Naive thymus-derived CD4-positive, alpha-beta T cell (primary cell): ENCODE measurements at places on chromosomes 6 and 20. TPM values are rescaled to one million over a fixed set of nuclear protein-coding genes. Genes with fewer than 3 reads are reported as not detected.

The FRS3 gene
- 5.1 and 6.4 TPM in 2 replicates for total RNA-seq

- no peak for DNase-seq
- no peaks in the 10 kb centered on the region for H3K27me3 ChIP-seq
- H3K4me1 ChIP-seq: peaks cover 12% of the 10 kb centered on the region
Measured at GRCh38 chr20:1302685-1303541, 26.0 kb downstream of the SDCBP2 start.

DNA sequence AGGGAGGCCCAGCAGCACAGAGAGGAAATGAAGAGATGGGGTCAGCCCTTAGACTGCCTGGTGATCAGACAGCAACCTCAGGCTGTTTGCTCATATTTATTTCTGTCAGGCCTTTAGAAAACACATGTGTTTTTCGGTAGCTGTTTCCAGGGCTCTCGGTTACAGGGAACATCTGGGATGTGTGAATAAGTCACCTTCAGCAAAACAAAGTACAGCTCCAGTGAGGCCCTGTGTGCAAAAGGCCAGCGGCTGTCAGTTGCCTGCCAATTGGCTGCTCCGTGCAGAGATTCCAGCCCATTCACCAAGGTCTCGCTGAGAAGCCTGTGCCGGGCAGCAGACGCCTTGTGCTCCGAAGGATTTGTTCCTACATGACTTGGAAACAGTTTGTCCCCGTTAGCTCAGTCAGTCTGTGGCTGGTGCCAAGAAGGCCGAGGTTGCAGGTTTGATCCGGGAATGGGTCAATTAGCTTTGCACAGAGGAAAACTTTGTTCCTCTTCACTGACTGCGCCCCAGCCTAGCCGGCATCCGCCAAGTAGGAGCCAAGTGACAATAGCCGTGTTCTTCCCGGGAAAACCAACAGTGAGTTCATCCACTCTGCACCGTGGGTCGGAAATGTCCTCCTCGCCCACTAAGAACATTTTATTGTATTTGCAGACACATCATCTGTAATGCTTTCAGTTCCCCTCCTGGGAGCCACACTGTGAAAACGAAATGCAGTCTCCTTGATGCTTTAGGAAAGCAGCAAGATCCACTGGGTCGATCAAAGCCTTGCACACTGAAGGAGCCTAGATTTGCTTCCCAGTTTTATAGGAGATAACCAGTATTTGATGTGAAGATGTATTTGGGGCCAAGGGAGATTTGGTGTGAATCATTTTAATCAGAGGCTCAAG lies 315.4 kb upstream of the CDYL start:
- H3K36me3 ChIP-seq: no peaks in the 10 kb centered on the region
- no peaks in the 10 kb centered on the region for H3K27me3 ChIP-seq

- DNase-seq: no peak
- no peak overlapping the region for H3K27ac ChIP-seq
- H3K4me3 ChIP-seq: no peak overlapping the region
- peaks cover 3% of the 10 kb centered on the region for H3K27me3 ChIP-seq
- H3K36me3 ChIP-seq: no peaks in the 10 kb centered on the region
- H3K4me1 ChIP-seq: no peaks in the 10 kb centered on the region
Measured at GRCh38 chr20:63060057-63060991, 53.6 kb upstream of the BHLHE23 start.

The EYA2 gene
- 0.16 TPM for total RNA-seq

GRCh38 chr6:154686162-154686561 lies 47.1 kb upstream of the SCAF8 start:
- H3K36me3 ChIP-seq: no peaks in the 10 kb centered on the region
- H3K4me1 ChIP-seq: no peaks in the 10 kb centered on the region
- H3K4me3 ChIP-seq: no peak overlapping the region
- H3K27ac ChIP-seq: no peak overlapping the region
- no peak for DNase-seq

DNA sequence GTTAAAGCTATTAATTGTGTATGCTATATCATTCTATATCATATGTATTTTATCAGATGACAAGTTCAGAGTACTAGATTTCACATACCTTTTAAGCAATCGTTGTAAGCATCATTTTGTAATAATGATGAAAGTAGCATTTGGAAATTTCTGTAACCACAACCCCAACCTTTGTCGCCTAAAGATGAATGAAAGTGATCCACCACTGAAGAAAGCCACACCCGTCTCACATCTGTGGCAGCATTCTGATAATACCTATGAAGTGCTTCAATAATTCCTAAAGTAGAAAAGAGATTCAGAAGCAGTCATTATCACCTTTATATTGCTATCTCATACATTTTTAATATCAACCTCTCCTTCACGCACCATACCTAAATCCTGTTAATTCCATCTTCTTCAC lies 16.6 kb downstream of the ZUP1 start:
- DNase-seq: no peak
- H3K36me3 ChIP-seq: no peaks in the 10 kb centered on the region
- no peak overlapping the region for H3K4me3 ChIP-seq
- no peak overlapping the region for H3K27ac ChIP-seq

DNA sequence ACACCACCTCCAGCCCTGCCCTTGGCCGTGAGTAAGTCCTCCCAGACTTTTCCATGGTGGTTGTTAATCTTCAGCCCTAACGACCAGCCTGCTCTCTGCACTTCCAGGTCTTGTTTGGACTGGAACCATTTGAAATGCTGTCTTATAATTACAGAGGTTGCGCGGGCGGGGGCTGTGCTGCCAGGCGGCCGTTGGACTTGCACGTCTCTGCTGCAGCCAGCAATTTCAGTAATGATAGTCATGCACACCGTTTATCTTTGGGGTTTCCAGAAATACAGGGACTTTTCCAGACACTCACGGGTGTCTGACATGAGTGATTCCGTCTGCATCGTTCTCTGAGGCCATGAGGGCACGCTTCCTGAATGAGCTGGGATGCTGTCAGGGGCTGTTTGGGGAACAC lies 118.2 kb downstream of the BMP7 start:
- H3K27me3 ChIP-seq: no peaks in the 10 kb centered on the region
- no peak for DNase-seq
- no peaks in the 10 kb centered on the region for H3K4me1 ChIP-seq
- no peak overlapping the region for H3K27ac ChIP-seq

DNA sequence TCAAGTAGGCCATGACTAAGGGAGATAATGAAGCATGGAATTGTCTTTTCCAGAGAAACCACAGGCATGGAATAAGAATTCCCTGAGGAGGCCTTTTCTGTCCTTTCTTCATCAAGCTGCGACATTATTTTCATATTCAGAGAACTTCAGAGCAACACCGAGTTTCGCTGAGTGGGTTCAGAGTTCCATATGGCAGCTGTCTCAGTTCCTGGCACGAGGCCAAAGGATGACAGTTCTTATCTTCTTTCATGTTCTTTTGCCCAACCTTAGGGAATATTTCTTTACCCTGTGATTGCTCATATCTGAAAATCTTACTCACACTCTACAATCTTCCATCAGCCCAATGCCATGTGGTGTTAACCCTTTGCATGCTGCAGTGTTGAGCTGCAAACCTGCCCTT lies 135.3 kb upstream of the BMP2 start:
- no peak overlapping the region for H3K4me3 ChIP-seq
- H3K27ac ChIP-seq: no peak overlapping the region
- no peak for DNase-seq
- no peaks in the 10 kb centered on the region for H3K36me3 ChIP-seq
- H3K27me3 ChIP-seq: no peaks in the 10 kb centered on the region
- H3K4me1 ChIP-seq: no peaks in the 10 kb centered on the region

DNA sequence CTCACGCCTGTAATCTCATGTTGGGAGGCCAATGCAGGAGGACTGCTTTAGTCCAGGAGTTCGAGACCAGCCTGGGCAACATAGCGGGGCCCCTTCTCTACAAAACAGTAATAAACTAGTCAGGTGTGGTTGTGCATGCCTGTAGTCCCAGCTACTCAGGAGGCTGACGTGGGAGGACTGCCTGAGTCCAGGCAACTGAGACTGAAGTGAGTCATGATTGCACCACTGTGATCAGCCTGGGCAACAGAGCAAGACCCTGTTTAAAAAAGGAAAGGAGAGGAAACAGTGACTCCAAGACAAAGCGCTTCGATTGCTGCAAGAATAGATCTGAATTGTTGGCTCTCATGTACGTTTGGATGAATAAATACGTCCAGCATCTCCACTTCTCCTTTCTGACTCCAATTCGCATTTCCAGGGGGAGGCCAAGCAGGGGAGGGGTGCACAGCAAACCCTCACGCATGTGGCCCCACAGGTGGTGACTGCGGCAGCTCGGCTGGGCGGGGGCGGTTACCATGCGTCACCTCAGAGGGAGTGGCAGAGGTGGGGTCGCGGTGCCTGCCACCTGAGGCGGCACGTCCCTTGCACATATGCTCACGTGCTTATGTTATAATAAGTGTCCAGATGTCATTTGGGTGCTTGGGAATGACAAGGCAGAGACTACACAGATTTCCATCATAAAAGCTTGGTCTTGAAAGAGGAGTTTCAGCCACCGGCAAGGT lies 95.1 kb upstream of the MPC1 start:
- H3K36me3 ChIP-seq: no peaks in the 10 kb centered on the region
- no peak for DNase-seq

- H3K4me1 ChIP-seq: peaks cover 23% of the 10 kb centered on the region
- DNase-seq: peak; percentile 86
- peak overlapping the region; percentile 60 for H3K27ac ChIP-seq
- peak overlapping the region; percentile 64 for H3K4me3 ChIP-seq
Measured at GRCh38 chr6:33343953-33344611, 26.5 kb upstream of the ZBTB22 start.

The TP53TG5 gene
- not detected for total RNA-seq

The MUCL3 gene
- not detected for total RNA-seq

DNA sequence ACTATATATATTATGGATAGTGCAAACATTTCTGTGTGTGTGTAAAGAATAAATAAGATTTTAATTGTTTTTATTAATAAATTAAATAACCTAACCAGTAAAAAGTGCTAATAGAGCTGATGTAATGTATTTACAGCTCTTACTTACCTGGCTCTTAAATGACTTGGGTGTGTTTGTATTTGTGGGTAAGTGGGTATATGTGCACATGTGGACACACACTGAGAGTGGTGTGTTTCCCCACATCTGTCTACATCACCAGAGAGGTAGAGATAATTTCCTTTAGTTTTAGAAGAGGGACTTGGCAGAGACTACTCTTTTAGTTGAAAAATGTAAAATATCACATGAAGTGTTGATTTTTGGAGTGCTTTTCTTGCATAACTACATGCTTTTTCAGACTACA lies 76.0 kb downstream of the UST start:
- no peaks in the 10 kb centered on the region for H3K36me3 ChIP-seq
- no peaks in the 10 kb centered on the region for H3K27me3 ChIP-seq
- no peak for DNase-seq

DNA sequence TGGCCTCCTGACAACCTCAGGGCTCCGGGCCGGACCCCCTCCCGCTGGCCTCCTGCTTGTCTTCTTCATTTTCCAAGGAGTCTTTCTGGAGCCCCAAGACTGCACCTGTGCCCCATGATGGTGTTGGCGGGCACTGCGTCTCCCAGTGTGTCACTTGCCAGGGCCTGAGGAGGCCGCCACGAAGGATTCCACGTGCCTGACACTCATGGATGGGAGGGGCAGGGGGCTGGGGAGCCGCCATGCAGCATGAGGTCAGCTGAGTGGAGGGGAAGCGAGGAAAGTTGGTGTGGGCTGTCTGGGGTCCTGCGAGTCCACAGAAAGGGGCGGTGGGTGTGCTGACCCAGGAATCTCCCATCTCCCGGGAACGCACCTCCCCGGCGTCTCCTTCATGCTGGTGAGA lies 165.7 kb downstream of the SMOC2 start:
- no peaks in the 10 kb centered on the region for H3K27me3 ChIP-seq
- no peaks in the 10 kb centered on the region for H3K4me1 ChIP-seq
- H3K4me3 ChIP-seq: no peak overlapping the region
- no peak for DNase-seq
- no peak overlapping the region for H3K27ac ChIP-seq

- H3K27ac ChIP-seq: no peak overlapping the region
- no peaks in the 10 kb centered on the region for H3K36me3 ChIP-seq
- no peaks in the 10 kb centered on the region for H3K4me1 ChIP-seq
- no peak overlapping the region for H3K4me3 ChIP-seq
- no peaks in the 10 kb centered on the region for H3K27me3 ChIP-seq
Measured at GRCh38 chr6:129210684-129211083, 327.7 kb downstream of the LAMA2 start.

The GPR6 gene
- not detected in 2 replicates for total RNA-seq

DNA sequence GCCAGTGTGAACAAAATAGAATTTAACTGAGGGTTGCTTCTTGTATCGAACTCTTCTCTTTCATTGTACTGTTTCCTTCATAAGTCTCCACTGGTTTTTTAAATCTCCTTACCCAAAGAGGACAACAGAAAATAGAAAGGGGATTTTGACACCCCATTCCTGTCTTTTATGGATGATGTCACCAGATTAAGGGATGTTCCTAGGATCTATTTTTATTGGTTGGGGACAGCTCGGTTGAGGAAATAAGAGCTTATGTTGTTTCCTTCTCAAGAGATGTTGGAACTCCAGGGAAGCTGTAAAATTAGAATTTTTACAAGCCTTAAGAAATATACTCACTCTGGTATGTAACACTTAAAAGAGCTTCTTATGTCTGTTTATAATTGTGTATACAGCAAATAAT lies 171.5 kb downstream of the PHF3 start:
- no peaks in the 10 kb centered on the region for H3K27me3 ChIP-seq
- no peak overlapping the region for H3K27ac ChIP-seq
- no peak overlapping the region for H3K4me3 ChIP-seq
- DNase-seq: no peak

The LAMA4 gene
- total RNA-seq: not detected

- no peaks in the 10 kb centered on the region for H3K27me3 ChIP-seq
- no peak overlapping the region for H3K27ac ChIP-seq
- no peaks in the 10 kb centered on the region for H3K36me3 ChIP-seq
- no peak overlapping the region for H3K4me3 ChIP-seq
- no peak for DNase-seq
Measured at GRCh38 chr6:106253172-106253571, 72.4 kb downstream of the ATG5 start.

The FUCA2 gene
- total RNA-seq: 5.6 TPM

GRCh38 chr6:14652536-14652935 lies 535.0 kb downstream of the CD83 start:
- DNase-seq: no peak
- no peak overlapping the region for H3K27ac ChIP-seq
- H3K4me3 ChIP-seq: no peak overlapping the region
- H3K27me3 ChIP-seq: no peaks in the 10 kb centered on the region
- no peaks in the 10 kb centered on the region for H3K36me3 ChIP-seq
- H3K4me1 ChIP-seq: peaks cover 15% of the 10 kb centered on the region

The OR12D3 gene
- total RNA-seq: not detected
